ENCODE measurements at places on chromosomes 6 and 20. TPM values are rescaled to one million over a fixed set of nuclear protein-coding genes. Genes with fewer than 3 reads are reported as not detected.

DNA sequence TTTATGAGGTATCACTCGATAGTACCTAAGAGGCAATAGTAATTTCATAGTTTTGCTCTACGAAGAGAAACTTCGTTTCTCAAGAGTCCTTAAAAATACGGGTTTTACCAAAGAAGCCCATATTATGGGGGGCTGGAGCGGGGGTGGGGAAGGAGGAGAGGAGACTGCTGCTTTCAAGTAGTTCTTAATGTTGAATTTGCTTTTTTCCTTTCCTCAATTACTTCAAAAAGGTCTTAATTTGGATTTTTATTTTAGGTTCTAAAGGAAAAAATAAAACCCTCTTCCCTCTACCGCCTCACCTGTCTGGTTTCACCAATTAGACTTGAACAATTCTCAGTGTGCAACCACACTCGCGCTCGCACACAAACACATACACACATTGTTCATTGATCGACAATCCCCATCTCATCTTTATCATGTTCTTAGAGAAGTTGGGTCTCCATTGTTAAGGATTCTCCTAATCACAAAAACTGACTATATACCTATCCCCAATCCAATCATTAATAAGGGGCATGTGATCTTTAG is 97.2 kb downstream of the HFE start:
- DNase-seq: no peak

- no peak for DNase-seq
Measured at GRCh38 chr6:100891079-100891478, 9.9 kb upstream of the ASCC3 start.

Gene ARG1
- total RNA-seq: not detected

- no peak for DNase-seq
Measured at GRCh38 chr6:72810571-72811280, 188.9 kb downstream of the KCNQ5 start.

Gene PKIB
- total RNA-seq: not detected

GRCh38 chr20:38120625-38120988 is 44.5 kb downstream of the TGM2 start:
- DNase-seq: no peak

DNA sequence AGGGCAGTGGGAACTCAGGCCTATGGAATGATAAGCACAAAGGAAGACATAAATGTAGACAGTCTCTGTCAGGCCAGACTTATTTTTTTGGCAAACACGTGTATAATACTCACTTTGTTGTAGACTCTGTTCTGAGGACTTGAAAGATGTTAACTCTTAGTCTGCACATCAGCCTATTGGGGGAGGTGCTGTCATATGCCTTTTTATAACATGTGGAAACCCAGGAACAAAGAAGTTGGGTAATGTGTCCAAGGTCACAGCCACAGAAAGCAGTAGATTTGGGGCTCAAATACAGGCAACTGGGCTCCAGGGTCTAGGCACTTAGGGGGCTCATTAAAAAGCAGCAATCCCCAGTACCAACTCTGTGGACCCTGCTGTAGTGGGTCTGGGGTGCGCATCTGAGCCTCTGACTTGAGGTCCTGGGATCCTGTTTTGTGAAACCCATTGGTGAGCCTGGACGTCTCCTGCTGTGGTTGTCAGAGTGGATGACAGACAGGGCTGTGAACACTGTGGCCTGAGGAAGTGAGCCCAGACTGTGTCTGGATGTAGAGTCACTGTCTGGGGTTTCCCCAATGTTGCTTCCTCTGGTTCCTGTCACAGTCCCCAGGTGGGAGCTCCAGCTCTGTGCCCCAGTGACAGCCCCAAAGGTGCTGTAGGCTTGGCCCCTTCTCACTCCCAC is 50.0 kb downstream of the CDH26 start:
- no peak for DNase-seq

- DNase-seq: no peak
Measured at GRCh38 chr20:57797401-57797800, 87.6 kb upstream of the PMEPA1 start.

Gene BEND3
- total RNA-seq: 6.9 TPM

Gene PRRT1
- 0.51 TPM for total RNA-seq

DNA sequence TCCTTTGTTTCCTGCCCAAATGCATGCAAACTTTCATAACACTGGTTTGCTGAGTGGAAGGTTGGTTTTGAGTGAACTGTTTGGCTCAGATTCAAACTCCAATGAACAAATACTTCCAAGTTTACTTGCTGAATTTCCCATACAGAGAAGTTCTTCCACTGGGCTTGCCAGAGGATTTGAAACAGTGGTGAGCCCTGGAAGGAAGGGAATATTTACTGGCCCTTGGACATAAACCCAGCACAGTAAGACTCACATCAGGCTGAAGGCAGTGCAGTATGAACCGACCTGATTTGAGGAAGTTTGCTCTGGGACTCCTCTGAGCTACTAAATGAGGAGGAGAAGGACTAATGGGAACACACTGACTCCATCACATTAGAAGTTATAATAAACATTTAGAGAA is 3.8 kb downstream of the TRAF3IP2 start:
- no peak for DNase-seq

DNA sequence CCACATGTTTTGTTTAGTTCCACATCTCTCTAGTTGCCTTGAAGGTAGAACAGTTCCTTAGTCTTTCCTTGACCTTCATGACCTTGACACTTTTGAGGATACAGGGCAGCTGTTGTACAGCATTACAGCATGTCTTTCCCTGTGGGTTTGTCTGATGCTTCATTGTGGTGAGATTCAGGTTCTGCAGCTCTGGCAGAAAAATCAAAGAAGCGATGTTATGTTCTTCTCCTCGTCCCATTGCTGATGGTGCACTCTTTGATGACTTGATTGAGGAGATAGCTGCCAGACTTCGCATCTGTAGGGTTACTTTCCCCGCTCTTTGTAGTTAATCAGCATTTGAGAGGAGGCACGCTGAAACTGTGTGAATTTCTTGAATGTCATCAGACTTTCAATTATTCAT is 12.0 kb downstream of the CEBPB start:
- no peak for DNase-seq

Gene ZSCAN31
- total RNA-seq: 10.6 TPM

GRCh38 chr6:136869451-136869850 is 47.1 kb downstream of the PEX7 start:
- DNase-seq: no peak

- DNase-seq: no peak
Measured at GRCh38 chr6:86581833-86582232, 355.5 kb upstream of the HTR1E start.

GRCh38 chr6:109782491-109782999 is 91.4 kb downstream of the FIG4 start:
- DNase-seq: no peak

- DNase-seq: no peak
Measured at GRCh38 chr20:5513975-5514516, 197.3 kb upstream of the PROKR2 start.

Gene OGFRL1
- 0.07 TPM for total RNA-seq

- DNase-seq: no peak
Measured at GRCh38 chr6:2102316-2102883, 143.0 kb downstream of the GMDS start.

- DNase-seq: peak; percentile 69
Measured at GRCh38 chr6:27503436-27504030, 30.6 kb upstream of the ZNF184 start.

Gene SLC35D3
- total RNA-seq: not detected

DNA sequence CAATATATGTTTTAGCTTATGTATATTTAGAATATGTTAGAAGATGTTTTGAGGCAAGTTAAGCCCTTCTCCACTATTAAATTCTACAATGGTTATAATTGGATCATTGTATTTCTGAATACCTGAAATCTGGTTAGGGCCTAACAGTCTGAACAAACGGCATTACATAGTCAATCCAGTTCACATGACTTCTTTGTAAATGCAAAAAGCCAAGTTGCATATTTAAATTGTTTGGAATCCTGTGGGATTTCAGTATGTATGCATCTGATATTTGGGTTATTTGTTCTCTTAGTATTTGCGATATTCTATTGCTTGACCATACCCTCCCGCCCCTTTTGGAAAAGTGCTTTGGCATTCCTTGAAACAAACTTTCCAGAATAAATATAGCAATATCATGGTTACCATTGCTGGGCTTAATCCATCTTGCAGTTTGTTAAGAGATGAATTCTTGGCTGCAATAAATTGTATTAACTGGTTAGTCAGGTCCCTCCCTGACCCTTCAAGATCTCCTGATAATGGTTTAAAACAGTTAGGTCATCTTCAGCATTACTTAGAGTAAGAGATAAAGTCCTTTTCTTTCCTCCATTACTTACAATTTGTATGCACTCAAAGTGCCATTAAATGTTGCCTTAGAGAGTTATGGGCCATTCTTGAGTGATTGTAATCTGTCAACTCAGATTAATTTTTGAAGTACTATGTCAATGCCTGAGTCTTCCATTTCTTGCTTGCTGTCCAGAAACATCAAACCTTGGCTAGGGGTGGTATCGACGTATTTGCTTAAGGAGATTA is 36.5 kb downstream of the LRRC1 start:
- DNase-seq: no peak

- no peak for DNase-seq
Measured at GRCh38 chr6:155011809-155012291, 16.7 kb downstream of the TIAM2 start.

GRCh38 chr6:167550941-167551627 is 226.2 kb downstream of the TTLL2 start:
- peak; percentile 24 for DNase-seq

Gene PRSS16
- total RNA-seq: 12.9 TPM

Gene XKR7
- total RNA-seq: 6.8 TPM

- DNase-seq: no peak
Measured at GRCh38 chr6:99080191-99080590, 132.4 kb upstream of the FBXL4 start.

DNA sequence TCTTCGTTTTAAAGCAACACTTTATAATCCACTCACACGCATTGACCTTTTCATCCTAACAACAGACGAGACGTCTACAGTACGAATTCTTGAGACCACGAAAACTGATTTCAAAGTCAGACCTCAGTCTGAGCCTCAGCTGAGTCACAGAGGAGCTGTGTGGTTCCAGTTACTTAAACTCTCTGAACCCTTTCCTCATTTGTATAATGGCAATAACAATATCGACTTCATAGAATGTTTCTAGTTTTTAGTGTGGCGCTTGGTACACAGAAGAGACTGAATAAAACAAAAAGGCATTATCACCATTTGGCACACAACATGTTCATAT is 236.9 kb downstream of the ATXN1 start:
- DNase-seq: no peak

- DNase-seq: no peak
Measured at GRCh38 chr20:52779125-52779524, 193.0 kb upstream of the TSHZ2 start.

- DNase-seq: peak; percentile 73
Measured at GRCh38 chr20:49541733-49542513, 26.0 kb downstream of the PTGIS start.

DNA sequence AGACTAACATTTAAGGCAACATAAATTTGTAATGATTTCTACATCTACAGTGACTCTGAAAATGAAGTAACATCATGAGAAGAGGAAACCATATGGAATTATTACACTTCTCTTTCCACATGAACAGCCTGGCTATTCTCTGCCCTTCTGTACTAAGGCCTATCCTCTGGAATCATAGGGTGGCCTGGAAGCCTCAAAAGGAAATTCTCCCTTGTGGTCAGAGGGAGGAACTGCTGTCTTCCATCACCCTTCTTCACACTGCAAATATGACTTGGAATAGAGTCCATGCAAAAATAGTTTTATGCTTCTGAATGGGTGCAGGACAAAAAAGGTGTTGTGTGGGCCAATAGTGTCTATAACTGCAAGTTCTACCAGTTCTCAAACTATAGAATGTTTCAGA is 44.6 kb upstream of the SH3BGRL2 start:
- DNase-seq: no peak

GRCh38 chr20:38126146-38126921 is 38.7 kb downstream of the TGM2 start:
- DNase-seq: no peak

- DNase-seq: peak; percentile 56
Measured at GRCh38 chr20:5806457-5807263, 56.5 kb downstream of the SHLD1 start.

GRCh38 chr6:24052590-24052961 is 73.4 kb upstream of the NRSN1 start:
- DNase-seq: no peak

DNA sequence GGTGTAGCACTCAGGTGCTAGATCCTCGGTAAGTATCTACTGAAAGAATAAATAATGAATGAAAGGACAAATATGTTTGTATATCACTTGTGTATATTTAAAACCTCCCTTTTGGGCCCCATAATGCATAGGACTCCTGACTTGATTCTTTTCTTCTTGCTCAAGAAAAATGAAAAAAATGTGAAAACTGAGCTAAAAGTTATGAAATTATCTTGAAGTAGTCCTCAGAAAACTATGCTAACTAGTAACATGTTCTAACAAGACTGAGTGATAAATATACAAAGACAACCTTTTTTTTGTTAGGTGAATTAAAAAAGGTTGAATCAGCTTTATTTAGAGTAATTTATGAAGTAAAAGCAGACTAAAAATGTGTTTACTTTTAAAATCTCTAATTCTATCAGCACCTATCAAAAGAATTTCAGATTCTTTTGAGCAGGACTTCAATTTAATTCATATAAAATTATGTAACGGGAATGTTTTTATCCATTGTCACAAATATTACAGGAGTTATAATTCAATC is 247.8 kb upstream of the JAG1 start:
- DNase-seq: no peak

GRCh38 chr6:105900125-105900937 is 185.8 kb upstream of the PRDM1 start:
- DNase-seq: no peak

Gene SMIM28
- total RNA-seq: not detected

Gene RCAN2
- total RNA-seq: not detected

DNA sequence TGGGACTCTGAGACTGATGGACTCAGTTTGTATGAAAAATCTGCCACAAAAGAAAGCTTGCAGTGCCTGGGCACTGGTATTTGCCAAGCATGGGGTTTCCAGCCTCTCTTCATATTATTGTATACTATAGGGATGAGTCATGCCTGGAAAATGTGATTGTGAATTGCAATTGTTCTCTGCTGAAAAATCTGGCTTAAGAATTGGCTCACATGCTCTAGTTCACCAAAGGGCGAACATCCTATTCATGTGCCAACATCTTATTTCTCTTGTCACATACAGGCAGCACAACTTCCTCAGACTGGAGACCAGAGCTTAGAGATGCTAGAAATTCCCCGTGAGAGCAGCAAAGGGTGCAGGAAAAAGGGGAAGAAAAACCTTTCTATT is 103.6 kb upstream of the KCNK16 start:
- DNase-seq: no peak

- no peak for DNase-seq
Measured at GRCh38 chr20:35699957-35700624, 886 bp downstream of the ROMO1 start.

Gene TMEM170B
- total RNA-seq: 6.3 TPM

DNA sequence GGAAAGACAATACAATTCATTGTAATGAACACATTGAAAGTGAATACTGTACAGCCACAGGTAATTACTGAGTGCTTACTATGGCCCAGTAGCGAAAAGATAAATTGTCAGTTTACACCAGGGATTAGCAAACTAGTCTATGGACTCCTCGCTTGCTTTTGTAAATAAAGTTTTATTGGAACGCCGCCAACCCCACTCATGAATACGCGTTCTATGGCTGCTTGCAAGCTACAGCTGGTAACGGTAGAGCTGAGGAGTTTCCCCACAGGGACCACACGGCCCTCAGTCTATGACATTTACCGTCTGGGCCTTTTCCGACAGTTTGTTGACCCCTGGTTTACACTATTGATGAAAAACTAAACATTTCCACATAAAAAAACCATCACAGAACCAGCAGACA is 24.2 kb downstream of the LAMA5 start:
- DNase-seq: no peak

Gene RAB32
- total RNA-seq: 112 TPM

Gene COL21A1
- not detected for total RNA-seq

- DNase-seq: peak; percentile 38
Measured at GRCh38 chr6:133699741-133700385, 189.1 kb upstream of the TCF21 start.

Gene SLC16A10
- total RNA-seq: 3.7 TPM
